ENCODE measurements at places on chromosomes 5 and 9.

DNA sequence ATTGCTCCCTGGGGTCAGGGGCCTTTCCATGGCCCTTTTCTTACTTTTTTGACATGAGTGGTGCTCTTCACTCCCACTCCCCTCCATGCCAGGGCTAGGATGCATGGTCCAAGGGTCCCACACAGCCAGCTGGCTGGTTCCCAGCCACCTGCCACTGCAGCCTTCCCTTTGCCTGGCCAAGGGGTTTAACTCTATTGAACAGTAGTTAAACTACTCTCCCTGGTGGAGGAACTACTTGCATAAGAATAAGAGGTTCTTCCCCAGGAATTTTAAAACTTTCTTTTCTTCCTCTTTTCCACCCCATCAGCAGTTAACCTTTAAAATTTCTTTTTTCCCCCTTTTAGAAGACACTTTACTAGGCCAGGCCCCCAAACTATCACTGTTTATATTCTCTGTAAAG is 1532.8 kb upstream of the ACO1 start:
- no peak for DNase-seq

- DNase-seq = no peak
These were observed 30.8 kb downstream of the CTNNA1 start for GRCh38 chr5:138783976-138784375.

DNA sequence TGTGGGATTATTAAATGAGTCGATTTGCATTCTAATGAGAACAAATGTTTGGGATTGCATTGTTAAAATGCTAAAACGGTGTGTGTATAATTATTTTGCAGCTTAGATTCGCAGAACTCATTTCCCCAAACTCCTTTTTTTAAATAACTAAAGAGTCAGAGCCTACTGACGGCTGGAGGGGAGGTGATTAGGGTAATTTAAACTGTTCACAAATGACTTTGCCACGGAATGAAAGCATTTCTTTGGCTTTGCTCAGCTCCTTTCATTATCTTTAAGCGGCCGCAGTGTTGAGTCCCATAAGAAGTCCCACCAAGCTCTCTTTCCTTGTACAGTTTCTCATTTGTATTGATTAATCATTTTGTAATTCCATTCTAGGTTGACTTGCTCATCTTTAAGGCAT is 1632.8 kb downstream of the MAT2B start:
- no peak for DNase-seq

DNA sequence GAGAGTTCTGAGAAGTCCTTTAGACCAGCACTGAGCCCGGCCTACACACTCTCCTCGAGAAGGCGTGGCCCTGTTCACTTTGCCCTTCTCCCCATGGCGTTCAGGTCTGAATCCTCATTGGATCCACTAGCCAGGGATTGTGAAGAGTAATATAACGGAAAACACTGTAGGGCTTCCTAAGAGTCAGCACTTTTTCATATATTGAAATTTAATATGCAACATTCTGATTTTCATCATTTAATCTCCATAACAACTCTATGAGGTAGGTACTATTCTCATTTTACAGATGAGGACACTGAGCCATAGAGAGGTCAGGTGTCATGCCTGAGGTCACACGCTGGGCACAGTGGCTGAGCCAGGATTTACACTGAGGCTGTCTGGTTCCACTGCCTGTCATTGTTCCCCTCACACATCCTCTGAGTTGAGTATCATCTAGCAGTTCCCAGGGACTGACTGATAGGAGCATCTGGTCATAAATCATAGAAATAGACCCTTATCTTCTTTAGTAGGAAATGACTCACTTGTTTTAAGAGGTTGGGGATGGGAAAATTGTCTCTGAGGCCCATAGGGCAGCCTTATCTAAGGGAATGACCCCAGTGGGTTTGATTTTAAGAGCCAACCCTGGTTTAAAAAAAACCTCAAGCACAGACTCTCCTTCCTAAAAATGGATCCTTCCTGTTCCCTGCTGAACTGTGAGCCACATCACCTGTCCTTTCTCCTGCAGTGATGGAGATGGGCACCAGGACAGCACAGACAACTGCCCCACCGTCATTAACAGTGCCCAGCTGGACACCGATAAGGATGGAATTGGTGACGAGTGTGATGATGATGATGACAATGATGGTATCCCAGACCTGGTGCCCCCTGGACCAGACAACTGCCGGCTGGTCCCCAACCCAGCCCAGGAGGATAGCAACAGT is 41.2 kb downstream of the THBS4 start:
- DNase-seq = no peak

DNA sequence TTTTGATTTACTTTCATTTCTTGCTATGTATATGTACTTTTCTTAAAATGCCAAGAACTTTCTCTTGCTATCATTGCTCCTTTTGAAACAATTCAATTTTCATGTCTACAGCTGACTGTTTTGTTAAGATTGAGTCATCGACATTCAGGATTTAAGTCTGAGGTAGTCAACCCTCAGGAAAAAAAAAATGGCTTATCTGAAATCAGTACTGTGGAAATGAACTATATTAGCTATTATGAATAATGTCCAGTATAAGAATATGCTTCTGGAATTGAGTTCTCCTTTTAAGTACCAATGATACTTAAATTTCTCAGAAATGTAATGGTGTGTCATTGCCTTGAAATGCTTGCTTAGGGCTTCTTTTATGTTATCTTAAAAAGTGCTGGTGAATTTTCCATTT is 37.9 kb downstream of the TNFAIP8 start:
- DNase-seq = no peak

GRCh38 chr5:134541736-134542376 is 16.4 kb downstream of the JADE2 start:
- DNase-seq = no peak

DNA sequence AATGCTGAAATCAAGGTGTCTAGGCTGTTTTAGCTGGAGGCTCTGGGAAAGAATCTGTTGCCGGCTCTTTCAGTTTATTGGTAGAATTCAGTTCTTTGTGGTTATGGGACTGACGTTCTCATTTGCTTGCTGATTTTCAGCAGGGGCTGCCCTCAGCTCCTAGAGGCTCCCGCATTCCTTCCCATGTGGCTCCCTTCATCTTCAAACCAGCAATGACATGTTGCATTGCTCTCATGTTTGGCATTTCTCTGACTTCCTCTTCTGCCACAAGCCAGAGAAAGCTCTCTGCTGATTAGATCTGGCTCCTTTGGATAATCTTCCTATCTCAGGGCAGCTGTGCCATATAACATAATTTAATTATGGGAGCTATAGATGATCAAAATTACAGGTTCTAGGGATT is 360.3 kb downstream of the LRRC70 start:
- DNase-seq = no peak

DNA sequence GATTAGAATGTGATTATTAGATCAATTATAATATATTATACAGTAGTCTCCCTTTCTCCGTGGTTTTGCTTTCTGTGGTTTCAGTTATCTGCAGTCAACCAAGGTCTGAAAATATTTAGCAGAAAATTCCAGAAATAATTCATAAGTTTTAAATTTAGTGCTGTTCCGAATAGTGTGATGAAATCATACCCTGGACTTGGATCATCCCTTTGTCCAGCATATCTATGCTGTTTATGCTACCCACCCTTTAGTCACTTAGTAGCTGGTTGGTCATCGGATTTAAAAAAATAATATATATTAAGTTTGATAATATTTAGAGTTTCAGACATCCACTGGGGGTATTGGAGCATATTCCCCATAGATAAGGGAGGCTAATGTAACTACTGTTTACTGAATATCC is 19.6 kb downstream of the RMI1 start:
- no peak for DNase-seq

GRCh38 chr9:104970271-104970987 is 42.5 kb upstream of the ABCA1 start:
- DNase-seq = no peak

DNA sequence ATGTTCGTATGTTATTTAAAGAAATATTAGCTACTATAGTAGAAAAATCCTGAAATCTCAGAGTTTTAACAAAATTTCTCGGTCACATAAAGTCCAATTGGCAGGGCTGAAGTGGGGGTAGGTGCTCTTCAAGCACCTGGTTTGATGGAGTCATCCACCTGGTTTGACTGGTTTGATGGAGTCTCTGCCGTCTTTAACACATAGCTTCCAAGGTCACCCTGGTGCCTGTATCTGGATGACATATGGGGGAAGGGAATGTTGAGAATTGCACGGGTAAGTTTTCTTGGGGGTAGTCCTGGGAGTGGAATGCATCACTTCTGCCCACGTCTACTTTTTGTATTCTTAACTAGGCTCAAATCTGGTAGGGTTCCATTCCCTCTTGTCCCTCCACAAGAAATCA is 351.2 kb downstream of the SH3GL2 start:
- DNase-seq = no peak

DNA sequence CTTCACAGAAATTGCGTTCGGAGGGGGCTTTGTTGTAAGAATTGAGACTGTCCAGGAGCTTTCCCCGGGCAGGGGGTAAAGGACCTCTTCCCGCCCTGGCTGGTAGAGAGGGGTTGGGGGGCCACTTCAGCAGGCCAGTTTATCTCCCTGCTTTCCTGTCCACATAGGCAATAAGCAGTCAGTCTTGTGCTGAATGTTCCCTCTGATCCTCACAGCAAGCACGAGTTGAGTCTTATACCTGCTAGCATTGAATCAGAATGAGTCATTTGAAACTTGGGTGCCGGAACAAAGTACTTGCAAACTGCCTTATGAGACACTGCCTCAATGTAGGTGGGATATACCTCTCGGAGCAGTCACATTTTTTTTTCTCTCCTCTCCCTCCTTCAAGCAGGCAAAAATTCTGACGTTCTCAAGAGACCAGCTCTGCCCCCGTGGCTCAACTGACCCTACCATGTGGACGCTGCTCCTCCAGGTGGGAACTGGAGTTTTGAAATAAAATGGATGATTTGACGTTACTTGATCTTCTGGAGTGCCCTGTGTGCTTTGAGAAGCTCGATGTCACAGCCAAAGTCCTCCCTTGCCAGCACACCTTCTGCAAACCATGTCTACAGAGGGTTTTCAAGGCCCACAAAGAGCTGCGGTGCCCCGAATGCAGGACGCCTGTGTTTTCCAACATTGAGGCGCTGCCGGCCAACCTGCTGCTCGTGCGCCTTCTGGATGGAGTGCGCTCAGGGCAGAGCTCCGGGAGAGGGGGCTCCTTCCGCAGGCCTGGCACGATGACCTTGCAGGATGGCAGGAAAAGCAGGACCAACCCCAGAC is 1.3 kb downstream of the SH3RF2 start:
- DNase-seq = no peak

DNA sequence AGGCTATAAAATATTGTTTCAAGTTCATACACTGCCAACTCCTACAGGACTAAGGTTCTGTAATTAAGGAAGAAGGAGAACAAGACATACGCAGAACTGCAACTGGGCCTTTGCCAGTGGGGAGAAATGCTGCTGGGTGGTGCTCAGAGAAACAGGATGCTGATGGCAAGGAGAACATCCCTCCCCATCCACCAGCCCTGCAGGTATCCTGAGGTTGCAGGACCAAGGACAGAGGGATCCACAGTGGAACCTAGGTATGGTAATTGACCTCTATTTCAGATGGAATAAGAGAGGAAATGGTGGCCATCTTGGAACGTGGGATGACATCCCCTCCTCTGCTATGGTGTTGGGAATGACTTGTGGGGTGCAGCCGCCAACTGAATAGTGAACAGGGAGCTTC is 206.3 kb upstream of the S1PR3 start:
- DNase-seq = no peak

GRCh38 chr5:351084-351920 is 29.8 kb downstream of the AHRR start:
- no peak for DNase-seq
